ENCODE measurements at places on chromosomes 1 and 21.

DNA sequence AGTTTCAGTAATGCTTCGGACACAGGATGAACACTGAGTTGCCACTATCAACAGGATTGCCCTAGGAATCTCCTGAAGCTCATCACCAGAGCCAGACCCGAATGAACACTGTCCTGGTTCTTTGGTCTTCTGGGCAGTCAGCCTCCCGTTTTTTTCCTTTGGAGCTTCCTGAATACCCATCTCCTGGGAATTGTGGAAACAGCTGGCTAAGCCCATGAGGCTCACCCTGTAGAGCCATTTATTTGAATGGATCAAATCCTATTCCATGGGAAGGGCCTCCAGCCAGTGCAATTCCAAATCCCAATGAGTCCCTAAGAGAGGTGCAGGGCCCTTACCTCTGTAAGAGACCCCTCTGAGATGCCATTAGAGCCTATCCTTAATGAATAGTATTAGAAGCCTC, 5.9 kb downstream of the RCSD1 start:
- DNase-seq: no peak

- DNase-seq: no peak
Measured at GRCh38 chr1:88774151-88774556, 90.1 kb downstream of the PKN2 start.

GRCh38 chr1:103106426-103107341, 1.6 kb downstream of the COL11A1 start:
- no peak for DNase-seq

DNA sequence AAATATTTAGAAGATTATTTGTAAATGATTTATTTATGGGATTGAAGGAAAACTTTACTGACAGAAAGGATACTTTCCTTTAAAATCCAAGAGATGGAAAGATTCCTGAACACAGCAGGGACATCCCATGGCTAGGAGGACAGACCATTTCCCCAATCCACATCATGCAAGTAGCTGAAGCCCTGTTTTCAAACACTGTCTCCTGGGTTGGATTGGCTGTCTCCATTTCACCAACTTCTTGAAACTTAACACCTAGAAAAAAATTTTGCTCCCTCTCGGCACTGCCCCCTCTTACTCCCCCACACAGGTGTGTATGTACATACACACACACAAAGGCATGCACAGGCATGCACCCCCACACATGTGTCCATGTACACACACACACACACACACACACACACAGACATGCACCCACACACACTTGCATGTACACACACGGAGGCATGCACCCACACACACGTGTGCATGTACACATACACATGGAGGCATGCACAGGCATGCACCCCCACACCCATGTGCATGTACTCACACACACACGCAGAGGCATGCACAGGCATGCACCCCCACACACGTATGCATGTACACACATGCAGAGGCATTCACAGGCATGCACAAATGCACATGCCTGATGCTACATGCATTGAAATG, 320.0 kb downstream of the CHRM3 start:
- DNase-seq: no peak

DNA sequence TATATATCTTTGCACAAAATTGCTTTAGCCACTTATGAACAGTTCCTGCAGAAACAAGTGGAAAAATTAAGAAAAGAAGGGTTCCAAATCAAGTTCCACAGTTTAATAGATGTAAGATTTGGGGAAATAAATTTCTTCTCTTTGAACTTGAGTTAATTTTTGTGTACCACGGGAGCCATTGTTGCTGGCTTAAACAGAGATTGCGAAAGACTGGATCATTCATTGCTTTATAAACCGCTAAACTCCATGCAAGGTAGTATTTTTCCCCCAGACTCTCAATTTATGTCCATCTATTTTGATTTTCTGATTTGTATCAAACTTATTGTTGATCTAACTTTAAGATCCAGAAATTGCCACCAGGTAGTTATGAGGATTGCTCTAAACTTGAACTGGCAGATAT, 246.1 kb upstream of the ADGRL4 start:
- DNase-seq: no peak

DNA sequence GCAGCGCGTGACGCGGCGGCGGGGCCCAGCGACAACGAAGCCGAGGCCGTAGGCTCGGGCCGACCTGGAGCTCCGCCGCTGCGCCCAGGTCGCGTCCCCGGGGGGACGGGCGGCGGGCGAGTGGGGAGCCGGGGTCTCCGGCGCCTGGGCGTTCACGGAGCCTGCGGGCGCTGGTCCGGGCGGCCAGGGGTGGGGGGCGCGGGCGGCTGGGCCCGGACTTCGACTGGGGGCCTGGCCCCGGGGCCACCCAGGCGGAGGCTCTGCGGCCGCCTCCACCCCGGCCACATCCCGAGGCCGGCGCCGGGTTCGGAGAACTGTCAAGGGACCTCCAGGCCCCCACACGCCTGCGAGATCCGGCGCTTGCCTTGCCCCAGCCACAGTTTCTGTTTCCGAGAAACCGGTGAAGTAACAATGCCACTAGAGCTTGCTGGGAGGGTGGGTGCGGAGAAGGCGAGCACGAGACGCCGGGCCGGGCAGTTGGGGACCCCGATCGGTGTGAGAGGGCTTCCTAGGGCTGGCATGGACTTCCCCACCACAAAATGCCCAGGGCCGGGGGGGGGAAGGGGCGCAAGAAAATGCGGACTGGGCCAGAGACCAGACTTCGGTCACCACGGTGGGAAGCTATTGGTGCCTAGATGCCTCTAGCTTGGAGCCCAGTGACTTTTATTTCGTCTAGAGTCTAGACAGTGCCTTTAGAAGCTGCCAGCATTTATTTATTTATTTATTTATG, 501 bp downstream of the FBXO6 start:
- peak; percentile 51 for DNase-seq

All from stimulated activated CD8-positive, alpha-beta memory T cell treated with anti-CD3 and anti-CD28 coated beads, Interleukin-15, amount 100 ng/mL, for 4 hours (primary cell).